ENCODE measurements at places on chromosomes 16 and 17.
A peak's percentile ranks its signal among the peaks of the same experiment; 100 is the strongest.

GRCh38 chr16:715477-716199, 720 bp downstream of the METRN start:
- no peak for DNase-seq

DNA sequence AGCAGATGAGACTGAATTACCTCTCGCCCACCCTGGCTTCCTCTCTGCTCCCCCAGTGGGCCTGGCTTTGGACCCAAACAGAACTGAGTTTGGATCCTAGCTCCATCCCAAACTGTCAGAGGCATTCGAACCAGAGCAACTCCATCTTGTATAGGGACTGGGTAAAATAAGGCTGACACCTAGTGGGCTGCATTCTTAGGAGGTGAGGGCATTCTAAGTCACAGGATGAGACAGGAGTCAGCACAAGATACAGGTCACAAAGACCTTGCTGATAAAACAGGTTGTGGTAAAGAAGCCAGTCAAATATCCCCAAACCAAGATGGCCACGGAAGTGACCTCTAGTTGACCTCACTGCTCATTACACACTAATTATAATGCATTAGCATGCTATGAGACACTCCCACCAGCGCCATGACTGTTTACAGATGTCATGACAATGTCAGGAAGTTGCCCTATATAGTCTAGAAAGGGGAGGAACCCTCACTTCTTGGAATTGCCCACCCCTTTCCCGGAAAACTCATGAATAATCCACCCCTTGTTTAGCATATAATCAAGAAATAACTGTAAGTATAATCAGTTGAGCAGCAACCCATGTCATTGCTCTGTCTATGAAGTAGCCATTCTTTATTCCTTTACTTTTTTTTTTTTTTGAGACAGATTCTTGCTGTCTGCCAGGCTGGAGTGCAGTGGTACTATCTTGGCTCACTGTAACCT, 44.4 kb downstream of the LYRM1 start:
- no peak for DNase-seq

GRCh38 chr17:37079735-37080134, 131.0 kb downstream of the AATF start:
- DNase-seq: no peak

DNA sequence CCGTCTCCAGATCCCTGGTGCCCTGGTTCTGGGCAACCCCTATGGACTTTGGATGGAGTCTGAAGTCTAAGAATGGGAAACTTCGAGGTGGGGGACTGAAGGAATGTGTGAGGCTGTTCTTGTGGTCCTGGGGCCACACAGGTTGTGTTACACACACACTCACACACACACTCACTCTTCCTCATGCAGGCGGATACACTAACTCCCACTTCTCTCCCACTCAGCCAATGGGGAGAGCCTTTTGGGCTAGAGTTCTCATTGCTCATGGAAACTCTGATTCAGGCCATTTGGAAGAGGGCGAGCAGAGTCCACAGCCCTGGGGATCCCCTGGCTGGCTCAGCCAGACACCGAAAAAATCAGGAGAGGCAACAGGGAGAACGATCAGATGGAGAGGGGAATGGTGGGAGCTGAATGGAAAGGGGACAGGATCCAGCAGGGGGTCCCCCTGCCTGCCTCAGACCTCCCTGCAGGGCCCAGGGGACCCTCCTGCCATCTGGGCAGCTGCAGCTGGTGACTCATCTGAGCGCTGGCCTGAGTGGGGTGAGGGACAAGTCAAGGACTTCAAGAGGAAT, 9.1 kb downstream of the IGFBP4 start:
- peak; percentile 83 for DNase-seq

- no peak for DNase-seq
These were observed 4.9 kb downstream of the JPH3 start for GRCh38 chr16:87607223-87607622.
